Umbilical cord (tissue), 2 donors: ENCODE measurements at places on chromosomes 12 and 14. TPM values are rescaled to one million over a fixed set of nuclear protein-coding genes. Genes with fewer than 3 reads are reported as not detected.

NKX2-1 gene
- 2.9 TPM for total RNA-seq

P2RX2 gene
- not detected for total RNA-seq

DACT1 gene
- 50.8 TPM for total RNA-seq

PIK3C2G gene
- 8.7 TPM for total RNA-seq

GRIN2B gene
- total RNA-seq, result 2.6 TPM

TPH2 gene
- total RNA-seq, result 3.9 TPM

SLC25A21 gene
- 1.7 TPM for total RNA-seq

CACNA2D4 gene
- 0.72 TPM for total RNA-seq

NGB gene
- not detected for total RNA-seq

ZCRB1 gene
- total RNA-seq, result 42.4 TPM

PTGER2 gene
- total RNA-seq, result 2.9 TPM

LHX5 gene
- not detected for total RNA-seq

VDR gene
- total RNA-seq, result 4.1 TPM

FGF6 gene
- 1.4 TPM for total RNA-seq

C12orf54 gene
- total RNA-seq, result not detected

CLEC6A gene
- total RNA-seq, result 3.9 TPM

SLCO1A2 gene
- total RNA-seq, result 7.0 TPM

HOXC13 gene
- 1.2 TPM for total RNA-seq

DEPDC4 gene
- total RNA-seq, result not detected

RNF31 gene
- 22.6 TPM for total RNA-seq

TCTN2 gene
- total RNA-seq, result 9.9 TPM

LRP6 gene
- total RNA-seq, result 156 TPM

SENP1 gene
- 45.0 TPM for total RNA-seq

JDP2 gene
- total RNA-seq, result 68.6 TPM

AKAP6 gene
- 76.3 TPM for total RNA-seq

SERPINA3 gene
- total RNA-seq, result 13.2 TPM

AGAP2 gene
- total RNA-seq, result 1.4 TPM

PPP4R4 gene
- 0.72 TPM for total RNA-seq

EPS8 gene
- total RNA-seq, result 194 TPM

MANSC1 gene
- total RNA-seq, result 1.2 TPM

VRK1 gene
- 24.1 TPM for total RNA-seq

OR4K1 gene
- 2.2 TPM for total RNA-seq
